ENCODE measurements at places on chromosomes 11 and 22.

- no peak for DNase-seq
Measured at GRCh38 chr11:65577756-65578109, 1.9 kb downstream of the EHBP1L1 start.

- no peak for DNase-seq
Measured at GRCh38 chr11:35458846-35459245, 39.5 kb upstream of the SLC1A2 start.

DNA sequence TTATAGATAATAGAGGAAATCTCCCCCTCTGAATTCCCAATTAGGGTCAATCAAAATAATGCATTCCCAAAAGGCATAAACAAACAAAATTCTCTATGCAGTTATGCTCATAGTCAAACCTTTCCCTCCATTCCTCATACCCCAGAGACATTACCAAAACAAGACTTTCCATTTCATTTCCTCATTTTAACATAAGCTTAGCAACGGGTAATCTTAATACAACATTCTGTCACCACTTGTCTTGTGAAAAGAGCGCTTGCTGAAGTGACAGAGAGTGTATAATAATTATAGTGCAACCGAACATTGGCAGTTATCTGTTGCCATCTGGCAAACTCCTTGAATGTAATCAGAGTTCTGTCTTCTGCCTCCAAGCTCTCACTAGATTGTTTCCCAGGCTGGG, 1.2 kb upstream of the SLN start:
- DNase-seq, result no peak

DNA sequence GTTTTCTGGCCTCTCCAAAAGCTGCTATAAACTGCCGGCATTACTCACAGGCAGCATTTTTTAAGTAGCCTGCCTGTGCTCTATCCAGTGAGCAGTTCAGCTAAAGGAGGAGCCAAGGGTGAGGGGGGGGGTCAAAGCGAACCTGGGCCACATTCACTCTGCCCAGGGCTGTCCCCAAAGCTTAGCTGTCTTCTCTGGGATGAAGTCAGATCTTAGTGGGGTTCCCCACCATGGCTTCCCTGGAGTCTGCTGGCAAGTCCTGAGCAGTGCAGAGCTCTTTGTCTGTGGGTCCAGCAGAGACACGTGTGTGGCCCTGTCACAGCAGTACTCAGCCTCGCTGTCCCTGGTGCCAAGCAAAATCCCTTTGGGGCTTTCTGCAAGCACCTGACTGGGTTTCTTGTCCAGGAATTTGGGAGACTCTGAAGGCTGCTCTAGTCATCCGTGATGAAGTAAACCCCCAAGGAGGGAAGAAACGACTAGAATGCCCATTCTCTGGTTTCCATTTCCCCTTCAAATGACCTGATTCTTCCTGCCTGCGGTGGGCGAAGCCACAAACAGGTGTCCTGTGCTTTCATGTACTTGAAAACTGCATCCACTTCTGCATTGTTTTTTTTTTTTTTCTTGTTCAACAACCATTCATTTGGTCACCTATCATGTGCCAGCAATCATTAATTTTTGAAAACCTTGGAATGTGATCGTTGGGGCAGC, 2.6 kb downstream of the KCNJ5 start:
- DNase-seq, result no peak

DNA sequence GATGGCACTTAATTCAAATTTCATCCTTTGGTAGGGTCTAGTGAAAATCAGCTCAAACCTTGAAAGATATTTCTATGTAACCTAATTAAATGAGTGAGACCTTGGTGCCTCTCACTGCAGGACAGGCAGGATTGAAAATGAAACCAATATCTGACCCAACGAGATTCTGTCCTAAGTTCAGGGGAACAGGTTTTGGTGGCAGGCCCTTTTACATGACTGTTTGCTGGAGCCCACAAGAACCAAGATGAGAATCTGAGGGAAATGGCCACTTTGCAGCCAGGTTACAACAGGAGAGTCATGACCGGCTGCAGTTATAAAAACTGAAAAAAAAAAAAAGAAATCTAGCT, 130.2 kb downstream of the TRIM44 start:
- no peak for DNase-seq

GRCh38 chr11:20483931-20484330, 96.4 kb downstream of the PRMT3 start:
- DNase-seq, result no peak

DNA sequence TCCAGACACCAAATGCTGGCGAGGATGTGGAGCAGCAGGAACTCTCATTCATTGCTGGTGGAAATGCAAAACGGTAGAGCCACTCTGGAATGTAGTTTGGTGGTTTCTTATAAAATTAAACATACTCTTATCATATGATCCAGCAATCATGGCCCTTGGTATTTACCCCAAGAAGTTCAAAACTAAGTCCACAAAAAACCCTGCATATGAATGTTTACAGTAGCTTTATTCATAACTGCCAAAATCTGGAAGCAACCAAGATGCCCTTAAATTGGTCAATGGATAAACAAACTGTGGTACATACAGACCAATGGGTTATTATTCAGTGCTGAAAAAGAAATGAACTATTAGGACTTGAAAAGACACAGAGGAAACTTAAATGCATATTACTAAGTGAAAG, 87.8 kb downstream of the APOL5 start:
- no peak for DNase-seq

DNA sequence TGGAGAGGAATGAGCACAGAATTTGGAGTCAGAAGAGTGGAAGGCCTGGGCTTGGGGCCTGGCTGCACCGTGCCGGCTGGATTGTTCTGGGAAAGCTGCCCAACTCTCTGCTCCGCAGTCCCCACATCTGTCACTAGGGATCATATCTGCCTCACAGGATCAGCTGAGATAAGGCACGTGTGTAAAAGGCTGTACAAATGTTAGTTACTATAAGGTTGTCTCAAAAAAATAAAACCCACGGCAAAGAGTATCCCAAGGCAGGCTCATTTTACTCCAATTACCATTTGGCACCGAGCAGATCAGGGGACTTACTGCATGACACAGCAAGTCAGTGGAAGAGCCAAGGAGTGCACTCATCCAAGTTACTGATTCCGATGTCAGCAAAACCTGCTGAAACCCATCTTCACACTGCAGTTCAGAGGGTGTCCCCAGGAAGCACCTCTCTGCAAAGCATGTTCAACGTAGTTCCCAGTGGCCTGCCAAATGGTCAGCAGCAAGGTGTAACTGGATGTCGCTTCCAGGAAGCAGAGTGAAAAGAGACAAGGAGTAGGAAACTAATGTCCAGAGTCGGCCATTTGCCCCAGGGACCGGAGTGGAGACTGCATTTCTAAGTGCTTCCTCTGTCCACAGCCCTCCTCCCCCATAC, 18.1 kb upstream of the MRTFA start:
- no peak for DNase-seq

- DNase-seq, result no peak
Measured at GRCh38 chr11:64164392-64165312, 1.3 kb downstream of the MACROD1 start.

DNA sequence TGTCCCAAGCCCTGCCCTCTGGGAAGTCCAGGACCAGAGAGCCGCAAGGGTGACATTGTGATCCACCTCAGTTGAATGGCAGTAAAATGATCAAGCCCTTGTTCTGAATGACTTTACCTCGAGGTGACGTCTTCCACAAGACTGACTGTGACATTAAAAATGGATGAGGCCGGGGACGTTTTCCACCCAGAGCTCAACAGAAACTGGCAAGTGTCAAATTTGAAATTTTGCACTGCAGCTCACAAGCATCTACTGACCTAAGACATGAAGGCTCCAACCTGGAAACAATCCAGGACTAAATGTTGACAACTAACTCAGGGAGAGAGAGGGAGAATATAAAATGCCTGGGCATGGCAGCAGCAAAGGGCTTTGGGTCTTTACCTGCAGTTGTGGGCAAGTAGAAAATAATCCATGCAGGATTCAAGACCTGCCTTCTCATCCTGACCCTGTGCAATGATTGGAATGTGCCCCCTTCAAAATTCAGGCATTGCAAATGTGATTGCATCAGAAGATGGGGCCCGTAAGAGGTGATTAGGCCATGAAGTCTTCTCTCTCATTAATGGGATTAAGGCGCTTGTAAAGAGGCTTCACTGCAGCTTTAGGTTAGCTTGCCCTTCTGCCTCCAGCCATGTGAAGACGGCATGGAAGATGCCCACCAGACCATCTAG, 33.6 kb upstream of the CLMP start:
- DNase-seq, result no peak

DNA sequence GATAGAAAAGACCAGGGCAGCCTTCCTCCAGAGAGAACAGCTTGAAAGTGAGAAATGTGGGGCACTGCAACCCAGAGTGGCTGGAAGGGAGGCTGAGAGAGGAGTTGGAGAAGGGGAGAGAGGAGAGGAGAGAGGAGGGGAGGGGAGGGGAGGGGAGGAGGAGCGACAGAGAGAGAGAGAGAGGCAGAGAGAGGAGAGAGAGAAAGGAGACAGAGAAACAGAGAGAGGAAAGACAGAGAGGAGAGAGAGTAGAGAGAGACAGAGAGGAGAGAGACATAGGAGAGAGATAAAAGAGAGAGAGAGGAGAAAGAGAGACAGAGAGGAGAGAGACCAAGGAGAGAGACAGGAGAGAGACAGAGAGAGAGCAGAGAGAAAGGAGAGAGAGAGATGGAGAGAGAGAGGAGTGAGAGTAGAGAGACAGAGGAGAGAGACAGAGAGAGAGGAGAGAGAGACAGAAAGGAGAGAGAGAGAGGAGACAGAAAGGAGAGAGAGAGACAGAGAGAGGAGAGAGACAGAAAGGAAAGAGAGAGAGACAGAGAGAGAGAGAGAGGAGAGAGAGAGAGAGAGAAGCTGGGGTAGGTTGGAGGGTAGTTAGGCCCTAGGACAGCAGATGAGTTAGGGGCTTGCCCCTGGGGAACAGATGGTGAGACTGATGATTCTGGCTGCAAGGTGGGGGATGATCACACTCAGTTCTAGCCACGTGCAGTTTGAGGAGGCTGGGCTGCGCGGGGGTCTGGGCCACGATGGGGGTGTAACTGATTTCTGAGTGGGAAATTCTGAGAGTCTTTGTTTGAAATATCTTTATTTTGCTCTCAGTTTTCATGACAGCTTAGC, 8.5 kb upstream of the SCYL1 start:
- no peak for DNase-seq

DNA sequence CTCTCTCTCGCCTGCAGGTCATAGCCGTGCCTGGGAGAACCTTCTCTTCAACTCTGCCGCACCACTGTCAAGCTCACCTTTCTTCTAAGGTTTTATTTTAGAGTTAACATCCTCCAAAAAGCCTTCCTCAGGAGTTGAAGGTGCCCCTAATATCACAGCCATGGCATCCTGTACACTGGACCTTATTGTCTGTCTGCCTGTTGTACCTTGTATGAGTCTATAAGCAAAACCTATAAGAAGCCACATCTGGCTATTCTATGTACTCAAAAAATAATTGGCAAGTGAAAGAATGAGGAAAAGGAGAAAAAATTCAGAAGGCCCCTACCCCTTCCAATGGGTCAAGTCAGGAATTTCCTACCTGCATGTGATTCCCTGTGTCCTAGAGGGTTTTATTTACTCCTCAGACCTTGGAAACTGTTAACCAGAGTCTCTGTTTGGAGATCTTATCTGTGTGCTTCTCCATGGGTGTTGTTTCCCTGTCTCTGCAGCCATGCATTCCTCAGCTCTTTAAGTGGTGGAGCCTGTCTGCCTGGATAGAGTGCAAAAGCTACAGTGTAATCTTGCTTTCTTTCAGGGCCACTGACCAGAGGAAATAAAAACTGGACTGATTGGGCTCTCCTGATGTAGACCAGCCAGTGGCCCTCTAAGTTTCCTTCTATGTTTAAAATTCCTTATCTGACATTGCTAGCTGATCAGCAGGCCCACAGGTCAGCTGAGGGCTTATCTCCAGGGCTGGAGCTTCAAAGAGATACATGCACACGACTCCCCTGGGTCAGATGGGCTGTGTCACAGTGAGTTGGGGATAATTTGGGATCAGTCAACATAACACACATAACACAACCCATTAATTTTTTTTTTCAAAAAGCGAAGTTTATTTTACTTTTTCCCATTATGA, 37.6 kb upstream of the TMEM135 start:
- DNase-seq, result no peak

DNA sequence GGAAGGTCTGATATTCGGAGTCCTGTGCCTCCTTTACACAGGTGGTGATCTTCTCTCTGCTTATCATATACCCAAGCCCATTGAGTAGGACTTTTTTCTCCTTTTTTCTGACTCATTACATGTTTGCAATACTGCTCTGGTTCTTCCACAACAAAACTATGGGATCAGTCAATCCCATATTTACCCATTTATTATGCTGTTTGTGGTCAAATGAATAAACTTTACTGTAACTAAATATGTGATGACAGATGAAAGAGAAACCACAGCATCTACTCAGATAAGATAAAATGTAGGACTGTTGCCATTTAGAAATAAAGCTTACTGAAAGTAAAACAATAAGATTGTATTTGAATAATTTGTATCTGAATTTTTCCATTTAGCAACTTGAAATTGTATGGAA, 958.7 kb upstream of the FAT3 start:
- no peak for DNase-seq

GRCh38 chr11:48880021-48880441, 103.7 kb downstream of the TRIM51G start:
- no peak for DNase-seq

DNA sequence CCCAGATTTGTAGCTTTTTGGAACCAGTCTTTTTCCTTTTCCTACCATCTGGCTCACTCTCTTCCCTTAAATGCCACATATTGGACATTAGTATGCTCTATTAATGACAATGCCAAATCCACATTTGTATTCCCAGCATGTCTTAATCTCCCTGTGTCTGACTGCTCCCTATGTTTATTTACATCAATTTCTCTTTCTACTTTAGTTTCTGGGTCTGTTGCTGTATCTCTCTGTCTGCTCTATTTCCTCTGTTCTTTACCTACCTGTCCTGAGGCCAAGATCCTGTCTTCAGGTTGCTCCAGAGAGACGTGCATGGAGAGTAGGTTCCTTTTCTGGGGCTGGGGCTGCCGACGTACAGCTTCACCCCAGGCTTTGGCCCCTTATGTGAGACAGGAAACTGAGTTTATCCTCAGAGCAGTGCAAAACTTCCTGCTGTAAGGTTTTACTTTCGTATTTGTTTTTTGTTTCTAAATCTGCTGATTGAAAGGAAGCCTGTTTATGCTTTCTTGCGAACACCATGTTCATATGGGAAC, 25.6 kb downstream of the OR2AG2 start:
- no peak for DNase-seq

DNA sequence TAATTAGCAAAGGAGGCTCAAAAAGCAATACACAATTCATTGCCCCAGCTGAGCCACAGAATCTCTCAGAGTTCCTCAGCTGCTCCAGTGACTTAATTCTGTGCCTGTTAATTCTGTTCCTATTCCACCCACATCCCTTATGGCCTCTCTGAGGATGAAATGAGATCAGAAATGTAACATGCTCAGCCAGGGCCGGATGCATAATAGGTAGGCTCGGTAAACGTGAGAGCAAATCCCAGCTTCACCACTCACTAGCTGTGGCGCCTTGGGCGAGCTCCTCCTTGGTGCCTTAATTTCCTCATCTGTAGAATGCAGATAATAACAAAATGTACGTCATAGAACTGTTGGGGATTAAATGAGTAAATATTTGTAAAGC, 42.8 kb upstream of the DKK3 start:
- no peak for DNase-seq

GRCh38 chr22:20224256-20224626, 43.9 kb downstream of the RTN4R start:
- DNase-seq, result no peak

Measured in NCI-H774 (cell line).